Left lung (tissue), 14 donors: ENCODE measurements at places on chromosomes 7 and 10. TPM values are rescaled to one million over a fixed set of nuclear protein-coding genes. Genes with fewer than 3 reads are reported as not detected.
A peak's percentile ranks its signal among the peaks of the same experiment; 100 is the strongest.

The FRA10AC1 gene
- 47.9 TPM for polyA plus RNA-seq

The SLC16A9 gene
- 45.9 TPM for polyA plus RNA-seq

The CALHM3 gene
- not detected for polyA plus RNA-seq

The FAM25A gene
- not detected for polyA plus RNA-seq

The RAPGEF5 gene
- 74.2 TPM for polyA plus RNA-seq

The CALN1 gene
- polyA plus RNA-seq: 0.27 TPM

The MRC1 gene
- polyA plus RNA-seq: 21.8 TPM

The SPDYE9 gene
- 0.67 TPM for polyA plus RNA-seq

The CYP26C1 gene
- not detected for polyA plus RNA-seq

The EVX1 gene
- not detected for polyA plus RNA-seq

The ZSCAN21 gene
- 24.2 TPM for polyA plus RNA-seq

DNA sequence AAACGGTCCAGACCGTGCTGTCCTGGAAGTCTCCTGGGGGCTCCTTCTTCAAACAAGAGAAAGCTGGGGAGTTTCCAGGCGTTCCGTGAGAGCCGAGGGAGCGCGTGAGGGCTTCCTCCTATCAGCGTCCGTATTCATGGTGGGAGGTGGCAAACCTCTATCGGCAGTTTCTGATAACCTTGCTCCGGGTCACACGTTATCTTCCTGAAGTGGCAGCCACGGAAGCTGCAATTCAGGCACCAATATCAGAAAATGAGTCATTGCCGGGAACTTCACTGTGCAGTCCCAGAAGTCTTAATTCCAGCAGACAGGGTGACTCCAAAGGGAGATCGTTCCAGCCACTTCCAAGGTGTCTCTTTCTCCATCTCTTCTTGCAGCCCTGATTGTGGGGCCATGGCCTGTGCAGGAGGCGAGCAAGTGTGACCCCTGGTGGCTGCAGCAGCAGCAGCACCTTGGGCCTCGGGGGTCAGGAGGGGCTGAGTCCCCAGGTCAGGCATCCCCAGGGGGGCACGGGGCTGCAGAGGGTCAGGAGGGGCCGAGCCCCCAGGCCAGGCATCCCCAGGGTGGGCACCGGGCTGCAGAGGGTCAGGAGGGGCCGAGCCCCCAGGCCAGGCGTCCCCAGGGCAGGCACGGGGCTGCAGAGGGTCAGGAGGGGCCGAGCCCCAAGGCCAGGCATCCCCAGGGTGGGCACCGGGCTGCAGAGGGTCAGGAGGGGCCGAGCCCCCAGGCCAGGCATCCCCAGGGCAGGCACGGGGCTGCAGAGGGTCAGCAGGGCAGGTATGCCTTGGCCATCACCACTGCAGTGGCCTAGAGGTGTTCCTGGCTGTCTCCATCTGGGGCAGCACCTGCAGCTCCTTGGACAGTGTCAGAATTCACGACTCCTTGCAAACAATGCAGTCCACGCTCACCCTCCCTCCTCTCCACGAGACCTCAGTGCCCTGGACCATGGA is 538.7 kb downstream of the DNAJB6 start:
- DNase-seq: no peak

- no peak for DNase-seq
These were observed 96.3 kb downstream of the CHN2 start for GRCh38 chr7:29290829-29291228.

DNA sequence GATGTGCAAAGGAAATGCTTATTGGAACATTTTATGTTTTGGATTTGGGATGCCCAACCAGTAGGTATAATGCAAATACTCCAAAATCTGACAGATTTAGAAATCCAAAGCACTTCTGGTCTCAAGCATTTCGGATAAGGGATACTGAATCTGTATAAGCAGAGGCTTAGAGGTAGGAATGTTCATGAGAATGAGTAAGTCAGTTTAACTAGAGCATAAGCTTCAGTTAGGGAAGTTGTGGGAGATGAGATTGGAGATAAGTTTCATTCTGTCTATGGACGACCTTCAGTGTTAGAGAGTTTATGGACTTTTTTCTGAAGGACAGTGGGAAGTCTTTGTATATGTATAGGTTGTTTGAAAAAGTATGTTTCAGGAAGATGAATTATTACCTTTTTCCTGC is 10.4 kb downstream of the TAX1BP1 start:
- no peak for DNase-seq

DNA sequence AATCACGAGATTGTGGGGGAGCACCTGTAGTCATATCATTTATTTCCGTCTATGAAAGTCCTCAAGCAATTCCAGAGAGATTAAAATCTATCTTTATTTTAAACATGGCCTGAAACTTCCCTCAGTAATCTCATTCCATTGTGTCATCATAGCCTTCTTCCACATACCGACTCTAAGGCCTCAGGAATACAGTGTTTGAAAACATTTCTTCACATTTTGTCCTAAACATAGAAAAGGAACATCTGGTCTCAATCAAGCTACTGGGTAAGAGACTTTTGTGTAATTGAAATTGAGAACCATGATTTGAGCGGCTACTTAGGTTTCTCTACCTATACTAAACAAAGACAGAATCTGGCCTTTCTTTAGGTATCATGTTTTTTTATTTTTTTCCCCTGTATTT is 78.0 kb upstream of the ELMO1 start:
- no peak for DNase-seq

DNA sequence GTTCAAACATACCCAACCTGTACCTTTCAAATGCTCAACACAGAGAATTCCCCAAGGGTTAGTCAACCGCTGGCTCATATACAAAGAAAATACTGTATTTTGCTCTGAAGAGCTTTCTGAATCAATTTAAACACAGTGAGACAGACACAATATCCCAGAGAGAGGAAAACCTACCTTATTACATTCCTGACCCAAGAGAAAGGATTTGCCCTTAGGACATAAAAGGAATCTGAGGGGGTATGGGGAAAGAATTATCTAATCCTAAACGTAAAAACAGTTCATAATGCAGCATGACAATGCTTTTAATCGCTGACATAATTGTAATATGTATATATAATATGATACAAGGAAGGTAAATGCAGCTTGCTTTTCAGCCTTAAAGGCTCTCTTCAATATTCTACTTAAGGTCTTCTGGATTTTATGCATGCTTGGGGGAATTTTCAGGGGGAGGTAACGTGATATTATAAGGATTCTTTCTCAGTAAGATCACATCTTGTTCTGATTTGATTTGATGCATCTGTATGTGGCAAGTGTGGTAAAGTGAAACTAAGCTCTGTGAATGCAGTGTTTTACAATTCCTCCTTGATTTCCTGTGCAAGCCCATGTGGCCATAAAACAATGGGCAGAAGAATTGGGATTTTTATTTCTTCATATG is 240.5 kb downstream of the GLI3 start:
- no peak for DNase-seq

DNA sequence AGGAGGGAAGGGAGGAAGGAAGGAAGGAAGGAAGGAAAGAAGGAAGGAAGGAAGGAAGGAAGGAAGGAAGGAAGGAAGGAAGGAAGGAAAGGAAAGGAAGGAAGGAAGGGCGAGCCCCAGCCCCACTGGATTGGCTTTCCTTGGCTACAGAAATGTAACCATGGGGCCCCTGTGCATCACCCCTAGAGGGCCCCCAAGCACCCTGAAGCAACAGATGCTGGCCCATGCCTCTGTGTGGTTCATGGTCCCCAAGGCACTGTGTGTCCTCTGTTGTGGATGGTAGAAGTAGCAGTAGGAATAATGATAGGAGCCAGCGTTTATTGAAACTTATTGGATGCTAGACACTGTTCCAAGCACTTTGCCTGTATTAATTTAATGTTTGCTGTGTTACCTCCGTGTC is 116.6 kb upstream of the MACROH2A2 start:
- DNase-seq: no peak

DNA sequence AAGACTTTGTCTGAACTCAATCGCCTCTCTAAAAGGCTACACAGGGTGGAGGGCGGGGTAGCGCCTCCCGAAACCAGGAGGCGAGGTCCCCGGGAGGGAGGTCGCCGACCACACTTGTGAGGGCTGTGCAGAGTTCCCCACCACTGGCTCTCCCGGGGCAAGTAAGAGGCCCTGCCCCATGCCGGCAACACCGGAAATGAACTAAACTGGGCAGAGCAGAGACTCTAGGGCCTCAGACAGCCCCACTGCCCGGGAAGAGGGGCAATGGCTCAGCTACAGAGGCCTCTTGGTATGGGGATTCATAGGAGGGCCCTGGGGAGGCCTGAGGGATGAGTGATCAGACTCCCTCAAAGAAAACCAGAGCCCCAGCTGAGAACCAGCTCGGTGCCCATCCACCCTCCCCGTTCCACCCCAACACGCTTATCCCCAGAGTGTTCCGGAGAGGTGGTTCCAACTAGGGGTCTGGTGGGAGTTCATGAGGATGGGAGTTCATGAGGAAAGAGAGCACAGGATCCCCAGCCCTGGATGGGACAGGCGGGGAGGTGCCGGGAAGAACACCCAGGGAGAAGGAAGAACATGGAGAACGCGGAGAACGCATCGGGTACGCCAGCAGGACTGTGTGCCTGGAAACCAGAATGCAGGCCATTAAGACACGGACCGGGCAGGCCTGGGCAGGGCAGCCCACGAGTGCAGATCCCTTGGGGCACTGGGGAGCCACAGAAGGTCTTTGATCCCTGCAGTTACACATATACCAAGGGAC is 89.4 kb upstream of the MYL10 start:
- DNase-seq: peak; percentile 82

DNA sequence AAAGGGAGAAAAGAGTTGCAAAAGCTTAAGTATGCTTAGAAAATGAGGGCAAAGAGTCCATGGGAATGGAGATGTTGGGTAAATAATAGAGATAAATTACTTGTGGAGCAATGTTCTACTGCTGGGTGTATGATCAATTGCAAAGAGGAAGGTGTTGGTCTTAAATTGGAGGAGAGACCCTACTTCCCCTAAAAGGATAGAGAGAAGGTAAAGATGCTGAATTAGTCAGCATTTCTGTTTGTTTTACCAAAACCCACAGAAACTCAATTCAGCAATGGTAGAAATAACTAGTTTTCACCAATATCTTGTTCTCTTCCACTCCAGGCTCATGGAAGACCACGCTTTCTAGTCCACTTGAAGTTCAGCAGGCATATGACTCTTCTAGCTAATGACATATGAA is 32.1 kb downstream of the ASB4 start:
- DNase-seq: no peak

GRCh38 chr7:113405296-113406056 is 287.1 kb upstream of the SMIM30 start:
- DNase-seq: no peak

- DNase-seq: no peak
These were observed 41.6 kb downstream of the JAKMIP3 start for GRCh38 chr10:132107186-132107948.

DNA sequence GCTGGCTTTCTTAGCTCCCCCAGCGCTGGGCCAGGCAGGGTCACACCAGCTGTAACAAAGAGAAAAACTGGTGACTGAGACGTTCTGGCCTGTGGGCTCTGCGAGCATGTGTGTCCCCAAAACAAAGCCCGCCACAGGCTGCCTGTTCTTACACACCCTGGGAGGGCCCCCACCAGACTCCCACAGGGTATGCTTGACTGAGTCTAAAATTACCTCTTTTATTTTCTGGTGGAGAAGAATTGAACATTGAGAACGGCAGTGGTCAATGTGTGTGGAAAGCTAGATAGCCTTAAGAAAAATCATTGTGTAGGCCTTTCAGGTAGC is 808 bp downstream of the C10orf71 start:
- DNase-seq: no peak

- DNase-seq: no peak
These were observed 69.7 kb upstream of the PALS2 start for GRCh38 chr7:24503506-24503905.

- DNase-seq: no peak
These were observed 1194.4 kb upstream of the SORCS1 start for GRCh38 chr10:108358912-108359311.

- no peak for DNase-seq
These were observed 88.2 kb downstream of the GSDME start for GRCh38 chr7:24668927-24669635.

- DNase-seq: no peak
These were observed 94.9 kb upstream of the PIK3CG start for GRCh38 chr7:106770191-106770590.

- no peak for DNase-seq
These were observed 33.9 kb downstream of the CHN2 start for GRCh38 chr7:29228289-29229011.

- no peak for DNase-seq
These were observed 12.4 kb downstream of the CTBP2 start for GRCh38 chr10:125147971-125148439.

DNA sequence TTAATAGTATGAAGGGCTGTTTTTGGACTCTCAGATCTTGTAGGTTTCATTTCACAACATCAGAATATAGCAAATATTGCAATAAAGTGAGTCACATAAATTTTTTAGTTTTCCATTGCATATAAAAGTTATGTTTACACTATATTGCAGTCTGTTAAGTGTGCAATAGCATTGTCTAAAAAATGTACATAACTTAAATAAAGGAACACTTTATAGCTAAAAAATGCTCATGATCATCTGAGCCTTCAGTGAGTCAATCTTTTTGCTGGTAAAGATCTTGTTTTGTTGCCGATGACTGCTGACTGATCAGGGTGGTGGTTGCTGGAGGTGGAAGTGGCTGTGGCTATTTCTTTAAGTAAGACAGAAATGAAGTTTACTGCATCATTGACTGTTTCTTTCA is 42.0 kb downstream of the ABCA13 start:
- no peak for DNase-seq

GRCh38 chr7:144470078-144470477 is 66.6 kb upstream of the NOBOX start:
- no peak for DNase-seq

DNA sequence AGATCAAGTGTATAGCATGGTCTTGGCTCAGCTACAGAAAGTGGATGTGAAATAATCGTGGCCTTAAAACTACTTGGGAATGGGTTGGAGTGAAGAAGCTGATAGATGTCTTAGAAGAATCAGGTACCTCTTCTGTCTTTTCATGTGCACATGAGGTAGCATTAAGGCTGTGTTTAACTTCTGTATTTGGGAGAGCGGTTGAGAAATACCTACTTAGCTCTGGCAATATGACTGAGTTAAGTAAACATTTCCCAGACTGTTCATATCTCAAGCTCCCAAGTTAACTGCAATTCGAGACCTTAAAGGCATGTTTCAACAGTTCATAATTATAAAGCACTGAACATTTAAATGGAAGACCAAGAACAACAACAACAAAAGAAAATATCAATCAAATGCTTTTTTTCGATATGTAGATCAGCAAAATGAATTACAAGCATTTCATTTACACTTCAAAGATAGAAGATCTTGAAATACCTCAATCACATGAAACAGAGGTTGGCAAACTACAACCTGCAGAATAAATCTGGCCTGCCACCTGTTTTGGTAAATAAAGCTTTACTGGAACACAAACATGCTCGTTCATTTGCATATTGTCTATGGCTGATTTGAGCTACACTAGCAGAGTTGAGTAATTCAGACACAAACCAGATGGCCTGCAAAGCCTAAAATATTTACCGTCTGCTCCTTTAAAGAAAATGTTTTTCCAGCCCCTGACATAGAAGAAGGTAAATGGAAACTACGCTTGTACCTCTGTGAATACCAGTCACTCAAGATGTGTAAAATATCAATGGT is 337.1 kb upstream of the GLI3 start:
- no peak for DNase-seq

- DNase-seq: no peak
These were observed at the start of gene CYP2E1 for GRCh38 chr10:133526957-133527588. CYP2E1 (plus strand) TSS chr10:133527363; CDS start chr10:133527396, 33 bp downstream.

GRCh38 chr10:86363184-86363832 is 3.3 kb downstream of the GRID1 start:
- DNase-seq: peak; percentile 28
